ENCODE measurements at places on chromosomes 3 and 15. TPM values are rescaled to one million over a fixed set of nuclear protein-coding genes. Genes with fewer than 3 reads are reported as not detected.

DNA sequence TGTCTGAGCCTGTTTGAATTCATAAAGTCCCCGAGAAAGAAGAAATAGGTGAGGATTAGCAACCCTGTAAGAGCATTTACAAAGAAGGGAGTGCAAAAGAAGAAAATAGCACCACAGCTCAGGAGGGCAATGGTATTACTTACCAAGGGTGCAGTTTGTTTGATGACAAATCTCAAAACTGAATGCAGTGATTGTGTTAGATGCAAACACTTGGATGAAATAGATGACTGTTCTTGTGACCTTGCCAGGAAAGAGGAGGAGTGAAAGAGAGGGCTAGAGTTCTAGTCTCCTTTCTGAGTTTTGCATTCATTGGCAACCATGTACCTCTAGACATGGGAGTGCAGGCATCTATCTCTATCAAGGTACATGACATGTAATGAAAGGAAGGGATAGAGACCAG, 1030.8 kb upstream of the CFAP20DC start:
- DNase-seq: no peak

The TGM5 gene
- total RNA-seq: 0.33 TPM

The TASOR gene
- 58.0 TPM for total RNA-seq

- DNase-seq: no peak
These were observed 269.8 kb upstream of the TMC3 start for GRCh38 chr15:81643771-81644170.

DNA sequence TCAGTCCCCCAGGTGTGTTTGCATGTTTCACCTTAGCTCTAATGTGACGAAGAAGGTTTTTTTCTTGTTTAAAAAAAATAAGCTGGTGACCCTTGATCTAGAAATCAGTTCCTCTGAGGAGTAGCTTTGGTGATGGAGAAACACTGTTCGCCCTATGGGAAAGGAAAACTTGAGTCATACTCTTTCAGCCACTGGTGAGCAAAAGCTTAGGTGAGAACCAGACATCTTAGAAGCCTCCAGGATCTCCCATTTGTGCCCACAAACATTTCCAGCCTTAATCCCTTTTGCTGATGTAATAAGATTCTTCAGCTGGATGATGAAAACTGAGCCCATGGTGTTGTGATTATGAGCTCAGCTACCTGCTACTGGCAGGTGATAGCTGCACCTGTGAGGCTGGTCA, 37.8 kb downstream of the SLC27A2 start:
- no peak for DNase-seq

The CPN2 gene
- not detected for total RNA-seq

The RTP1 gene
- not detected for total RNA-seq

DNA sequence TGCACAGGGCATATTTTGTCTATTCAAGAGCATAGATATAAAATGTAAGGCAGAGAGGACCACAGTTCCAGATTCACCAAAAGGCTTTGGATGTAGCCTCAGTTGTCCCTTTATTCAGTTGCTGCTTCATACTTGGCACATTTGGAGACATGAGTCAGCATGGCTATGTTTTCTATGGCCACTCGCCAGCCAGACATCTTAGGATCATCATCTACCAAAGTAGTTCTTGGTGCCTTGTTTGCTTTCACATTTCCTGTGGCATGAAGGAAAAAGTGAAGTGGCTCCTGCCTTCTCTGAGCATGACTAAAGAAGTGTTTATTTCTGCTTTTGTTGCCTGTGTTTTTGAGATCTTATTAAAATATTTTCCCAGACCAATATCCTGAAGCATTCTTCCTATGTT, 7.2 kb downstream of the SUSD5 start:
- no peak for DNase-seq

DNA sequence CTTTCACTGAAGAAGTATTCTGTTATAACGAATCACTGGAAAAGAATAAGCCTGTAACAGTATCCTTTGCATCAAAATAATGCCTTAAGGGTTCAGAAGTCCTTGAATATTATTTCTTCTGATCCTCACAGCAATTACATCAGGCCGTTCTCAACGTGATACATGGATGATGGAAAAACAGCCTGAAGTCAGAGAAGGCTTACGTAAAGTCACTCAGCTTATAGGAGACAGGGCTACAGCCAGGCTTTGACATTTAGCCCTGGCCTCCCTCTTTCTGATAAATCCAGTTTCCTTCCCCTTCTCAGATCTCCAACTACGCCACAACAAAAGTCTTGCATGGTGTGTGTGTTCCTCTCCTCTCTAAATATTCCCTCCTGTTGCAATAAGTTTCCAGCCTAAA, 131.9 kb downstream of the ANO10 start:
- no peak for DNase-seq

- no peak for DNase-seq
These were observed 20.5 kb downstream of the MYO1E start for GRCh38 chr15:59352189-59352588.

GRCh38 chr3:49554633-49555265, 472 bp downstream of the BSN start:
- DNase-seq: no peak

- no peak for DNase-seq
These were observed 20.4 kb downstream of the CD200 start for GRCh38 chr3:112353365-112353764.

GRCh38 chr15:55402707-55403106, 5.5 kb downstream of the CCPG1 start:
- DNase-seq: no peak

The TNK2 gene
- total RNA-seq: 32.0 TPM

The SAMD7 gene
- total RNA-seq: not detected

DNA sequence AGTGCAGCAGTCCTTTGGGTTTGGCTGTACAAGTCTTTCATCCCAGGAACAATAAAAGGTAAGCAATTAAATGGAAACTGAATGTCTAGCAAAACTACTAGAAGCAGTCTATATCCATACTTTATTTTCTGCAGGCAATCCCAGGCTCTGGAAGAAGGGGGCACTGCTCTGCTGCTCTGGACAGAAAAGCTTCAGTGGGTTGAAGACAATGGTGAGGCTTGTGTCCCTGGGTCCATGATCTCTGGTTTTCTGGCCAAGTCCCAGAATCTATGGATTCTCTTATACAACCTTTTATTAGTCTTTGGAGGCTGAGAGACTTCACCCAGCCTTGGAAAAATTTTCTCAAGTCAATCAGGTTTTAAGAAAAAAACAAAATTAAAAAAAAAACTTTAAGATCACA, 35.6 kb downstream of the SCAP start:
- no peak for DNase-seq

The CYP8B1 gene
- total RNA-seq: not detected

- DNase-seq: no peak
These were observed 514.2 kb upstream of the ROBO2 start for GRCh38 chr3:76525726-76526125.

DNA sequence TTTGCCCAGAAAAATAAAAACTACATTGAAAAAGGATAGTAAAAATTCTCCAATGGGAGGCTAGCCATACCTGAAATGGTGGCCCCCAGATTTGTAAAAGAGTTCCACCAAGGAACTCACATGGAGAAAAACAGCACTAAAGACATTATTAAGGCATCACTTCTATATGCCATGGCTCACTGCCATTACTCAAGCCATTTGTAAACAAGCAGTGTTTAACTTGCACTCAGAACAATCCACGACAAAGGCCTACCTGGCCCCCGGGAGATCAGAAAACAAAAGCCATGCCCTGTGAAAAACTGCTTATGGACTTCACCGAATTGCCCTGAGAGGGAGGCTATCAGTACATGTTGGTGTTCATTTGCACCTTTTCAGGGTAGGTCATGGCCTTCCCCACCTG, 19.6 kb downstream of the CCR8 start:
- DNase-seq: no peak

GRCh38 chr15:46618984-46619383, 984.2 kb downstream of the SQOR start:
- no peak for DNase-seq
